ENCODE measurements at places on chromosomes 3 and 15.
A peak's percentile ranks its signal among the peaks of the same experiment; 100 is the strongest.

DNA sequence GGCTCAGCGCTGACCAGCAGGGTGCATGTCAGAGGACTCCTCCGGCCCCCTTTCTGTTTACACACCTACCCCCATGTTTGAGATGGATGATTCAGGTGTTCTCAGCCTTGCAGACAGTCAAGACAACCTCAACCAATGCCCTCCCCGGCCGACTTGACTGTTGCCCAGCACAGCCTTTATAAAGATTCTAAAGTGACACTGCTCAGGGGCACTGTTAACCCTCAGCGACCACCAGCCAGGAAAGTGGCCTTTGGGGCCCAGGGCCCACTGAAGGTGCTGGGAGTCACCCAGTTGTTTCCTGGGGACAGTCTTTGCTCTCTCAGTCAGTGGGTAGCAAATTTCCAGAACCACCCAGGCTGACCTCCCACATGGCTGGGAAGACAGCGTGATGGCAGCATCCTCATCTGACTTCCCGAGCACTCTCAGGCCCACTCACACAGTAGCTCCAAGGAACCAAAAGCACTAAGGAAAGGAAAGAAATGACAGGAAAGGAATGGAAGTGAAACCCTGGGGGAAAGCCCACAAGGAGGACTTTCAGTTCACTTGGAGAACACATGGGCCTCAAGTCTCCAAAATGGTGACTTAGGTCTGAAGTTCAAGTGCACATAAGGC, 128.4 kb downstream of the ASB7 start:
- DNase-seq, result no peak

DNA sequence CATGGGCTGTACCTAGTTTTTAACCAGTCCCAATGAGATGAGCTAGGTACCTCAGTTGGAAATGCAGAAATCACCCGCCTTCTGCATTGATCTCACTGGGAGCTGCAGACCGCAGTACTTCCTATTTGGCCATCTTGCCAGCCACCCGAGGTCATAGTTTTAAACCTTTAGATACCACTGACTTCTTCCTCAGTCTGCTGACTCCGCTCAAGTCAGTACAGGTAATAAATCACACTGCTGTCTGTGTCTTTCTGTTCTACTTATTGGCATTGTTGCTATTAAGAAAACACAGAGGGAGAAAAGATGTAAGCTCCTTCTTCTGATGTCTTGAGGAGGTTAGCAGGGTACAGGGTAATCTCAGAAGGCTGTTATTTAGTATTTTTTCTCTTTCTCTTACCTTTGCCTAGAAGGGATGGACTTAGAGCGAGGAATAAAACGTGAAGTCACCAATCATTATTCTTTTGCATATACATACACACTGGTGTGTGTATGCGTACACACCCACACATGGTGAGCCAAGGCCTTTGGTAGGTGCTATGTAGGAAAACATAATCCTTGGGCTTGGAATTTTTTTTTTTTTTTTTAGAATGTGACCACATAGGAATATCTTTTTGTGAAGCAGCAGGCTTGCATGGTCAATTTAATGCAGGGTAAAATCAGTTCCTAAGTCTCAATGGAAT, 197.2 kb downstream of the EDEM1 start:
- no peak for DNase-seq

GRCh38 chr15:45641374-45641781, 6.5 kb downstream of the SQOR start:
- peak; percentile 74 for DNase-seq

GRCh38 chr3:141663993-141664392, 74.1 kb upstream of the RNF7 start:
- no peak for DNase-seq

- DNase-seq, result no peak
Measured at GRCh38 chr15:98567951-98568350, 80.4 kb upstream of the IGF1R start.

GRCh38 chr15:71595846-71596553, 214.4 kb upstream of the NR2E3 start:
- no peak for DNase-seq

DNA sequence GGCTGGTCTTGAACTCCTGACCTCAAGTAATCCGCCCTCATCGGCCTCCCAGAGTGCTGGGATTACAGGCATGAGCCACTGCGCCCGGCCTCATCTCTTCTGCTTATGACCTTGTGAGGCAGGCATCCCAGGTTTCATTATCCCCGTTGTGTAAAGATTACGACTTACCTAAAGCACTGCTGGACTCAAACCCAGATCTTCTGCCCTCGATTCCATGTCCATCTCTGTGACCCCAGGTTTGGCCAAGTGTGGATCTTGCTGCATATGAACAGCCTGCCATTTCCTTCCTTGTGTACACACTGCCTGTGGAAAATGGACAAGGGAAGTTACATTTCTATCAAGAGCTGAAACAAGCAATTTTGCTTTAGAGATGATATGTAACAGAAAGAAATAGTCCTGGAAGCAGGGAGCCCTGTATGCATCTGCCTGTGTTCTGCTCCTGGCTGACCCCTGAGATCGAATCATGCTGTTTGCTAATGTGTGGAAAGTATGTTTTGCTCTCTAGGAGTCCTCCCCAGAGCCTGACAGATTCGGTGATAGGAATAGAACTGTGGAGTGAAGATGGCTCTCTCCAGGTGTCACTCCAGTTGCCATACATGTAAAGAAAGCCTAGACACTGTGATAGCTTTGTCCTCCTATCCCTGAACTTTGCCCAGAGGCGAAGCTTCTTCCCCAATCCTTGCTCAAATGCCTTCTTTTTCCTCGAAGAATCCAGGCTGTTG, 11.8 kb upstream of the LIPC start:
- DNase-seq, result no peak

DNA sequence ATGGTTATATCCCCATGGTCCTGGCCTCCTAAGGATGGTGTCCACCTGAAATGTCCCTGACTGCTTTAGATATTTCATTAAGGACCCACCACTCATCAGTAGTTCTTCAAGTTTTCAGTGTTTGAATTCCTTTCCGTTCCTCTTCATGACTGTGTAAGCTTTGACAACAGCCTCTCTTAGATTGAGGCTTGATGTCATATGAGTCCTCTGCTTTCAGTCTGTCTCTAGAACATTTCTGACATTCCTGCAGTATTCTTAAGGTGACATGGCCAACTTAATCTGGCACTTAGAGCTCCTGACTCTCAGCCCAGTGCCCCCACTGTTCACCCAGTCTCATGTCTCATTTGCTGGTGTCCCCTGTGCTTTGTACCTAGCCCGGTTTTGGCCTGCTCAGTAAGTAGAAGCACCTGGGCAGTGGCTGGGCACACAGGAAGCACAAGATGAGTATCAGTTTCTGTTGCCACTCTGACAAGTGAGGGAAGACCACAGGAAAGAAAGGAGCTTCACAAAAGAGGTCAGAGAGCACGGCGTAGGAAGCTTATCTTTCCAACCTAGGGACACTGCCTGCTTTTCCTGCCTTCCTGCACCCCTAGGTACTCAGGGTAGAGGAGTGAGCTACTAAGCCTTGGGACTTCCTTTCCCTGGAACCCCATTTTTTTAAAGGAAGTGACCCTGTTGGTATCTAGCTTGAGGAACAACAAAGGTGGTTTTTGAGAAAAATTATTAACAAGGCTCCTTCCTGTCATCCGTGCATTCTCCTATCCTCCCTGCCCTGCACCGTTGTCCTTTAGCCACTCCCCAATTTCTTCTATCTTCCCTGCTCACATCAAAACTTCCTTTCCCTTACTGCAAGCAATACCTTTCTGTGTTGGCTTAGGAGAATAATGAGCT, 103.1 kb downstream of the KLHL25 start:
- DNase-seq, result no peak

DNA sequence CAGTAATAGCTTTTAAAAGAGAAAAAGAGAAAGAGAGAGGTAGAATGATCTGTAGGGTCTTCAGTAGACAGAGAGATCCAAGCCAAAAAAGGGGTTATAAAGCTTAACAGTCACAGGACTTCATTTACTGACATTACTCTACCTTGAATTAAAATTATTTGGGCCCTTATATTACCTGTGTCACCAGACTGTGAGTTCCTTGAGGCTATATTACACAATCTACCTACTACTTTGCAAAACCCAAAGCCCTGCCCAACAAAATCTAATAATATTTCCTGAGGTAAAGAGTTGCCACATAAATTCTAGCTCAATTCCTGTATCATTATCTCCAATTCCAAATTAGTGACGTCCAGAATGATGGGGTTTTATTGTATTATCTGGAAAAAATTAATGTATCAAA, 1.9 kb downstream of the UBR1 start:
- DNase-seq, result no peak

DNA sequence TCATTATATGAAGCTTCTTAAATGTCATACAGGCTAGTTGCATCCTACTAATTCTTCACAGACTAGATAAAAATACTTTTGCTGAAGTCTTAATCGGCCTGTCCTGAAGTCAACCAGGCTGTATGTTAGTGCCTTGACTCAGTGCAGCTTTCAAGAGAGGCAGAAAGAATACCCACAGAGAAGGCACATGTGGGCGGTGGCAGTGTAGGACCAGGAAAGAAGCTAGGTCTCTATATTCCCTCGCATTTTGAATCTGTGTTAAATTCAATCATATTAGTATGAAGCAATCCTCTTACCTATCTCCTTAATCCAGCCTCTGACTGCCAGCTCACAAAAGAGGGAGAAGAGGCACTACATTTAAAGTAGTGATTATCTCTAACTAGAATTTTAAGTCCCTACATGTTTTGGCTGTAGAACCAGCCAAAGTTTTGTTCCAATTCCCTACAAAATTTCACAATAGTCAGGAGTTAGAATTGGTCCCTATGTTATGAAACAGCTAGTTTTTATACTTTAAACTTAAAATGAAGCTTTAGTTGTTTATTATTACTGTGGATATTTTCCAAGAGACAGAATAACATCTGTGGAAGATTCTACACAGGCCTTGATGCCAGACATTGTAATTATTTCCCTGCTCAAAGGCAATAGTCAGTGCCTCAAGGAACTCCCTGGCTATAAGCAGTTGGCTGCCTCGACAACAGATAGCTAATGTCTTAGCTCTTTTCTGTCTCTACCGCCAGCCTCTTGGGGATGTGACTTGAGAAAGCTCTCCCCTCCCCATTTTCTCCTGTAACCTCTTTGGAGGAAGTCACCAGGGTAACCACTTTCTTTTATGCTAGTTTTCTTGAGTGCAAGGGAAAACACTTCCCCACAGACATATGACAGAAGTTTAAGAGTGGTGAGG, 31.9 kb downstream of the CRTC3 start:
- peak; percentile 38 for DNase-seq

- DNase-seq, result no peak
Measured at GRCh38 chr3:14480207-14481017, 59.7 kb downstream of the GRIP2 start.

DNA sequence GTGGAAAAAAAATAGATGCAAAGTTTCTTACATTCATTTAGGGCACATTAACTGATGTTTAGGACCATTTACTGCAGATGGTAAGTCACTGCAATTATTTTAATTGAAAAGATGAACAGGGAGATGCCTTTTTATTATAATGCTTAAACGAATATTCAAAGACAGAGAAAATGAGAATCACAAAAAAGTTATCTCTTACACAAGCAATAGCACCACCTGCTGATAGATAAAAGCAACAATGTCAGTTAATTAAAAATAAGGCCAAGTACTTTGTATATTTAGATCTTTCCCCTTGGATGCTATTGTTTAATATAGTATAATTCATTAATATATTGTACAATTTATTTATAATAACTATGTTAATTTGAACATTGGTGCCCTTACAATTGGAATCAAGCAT, 55.9 kb downstream of the IFT80 start:
- peak; percentile 61 for DNase-seq

DNA sequence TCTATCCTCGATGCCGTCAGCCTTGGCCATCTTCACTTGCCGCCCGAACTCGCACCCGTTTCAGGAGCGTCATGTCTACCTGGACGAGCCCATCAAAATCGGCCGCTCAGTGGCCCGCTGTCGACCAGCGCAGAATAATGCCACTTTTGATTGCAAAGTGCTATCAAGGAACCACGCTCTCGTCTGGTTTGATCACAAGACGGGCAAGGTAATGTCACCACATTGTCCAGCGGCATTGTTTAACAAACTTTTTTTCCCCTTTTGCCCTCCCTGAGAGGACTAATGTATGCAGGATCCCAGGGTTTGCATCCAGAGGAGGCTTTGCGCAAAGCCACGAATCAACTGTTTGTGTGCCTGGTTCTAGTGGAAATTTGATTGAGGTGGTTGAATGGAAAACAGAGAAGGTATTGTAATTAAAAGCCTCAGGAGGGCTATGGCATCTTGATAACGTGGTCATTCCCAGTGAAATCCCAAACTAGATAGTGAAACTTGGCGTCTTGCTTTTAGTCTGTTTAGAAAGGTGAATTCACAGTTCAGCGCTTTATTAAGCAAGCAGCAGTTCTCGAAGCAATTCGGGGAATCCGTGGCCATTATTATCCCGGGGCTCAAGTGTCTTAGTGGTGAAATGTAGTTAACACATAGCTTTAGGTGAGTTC, 1.7 kb downstream of the SLMAP start:
- no peak for DNase-seq

DNA sequence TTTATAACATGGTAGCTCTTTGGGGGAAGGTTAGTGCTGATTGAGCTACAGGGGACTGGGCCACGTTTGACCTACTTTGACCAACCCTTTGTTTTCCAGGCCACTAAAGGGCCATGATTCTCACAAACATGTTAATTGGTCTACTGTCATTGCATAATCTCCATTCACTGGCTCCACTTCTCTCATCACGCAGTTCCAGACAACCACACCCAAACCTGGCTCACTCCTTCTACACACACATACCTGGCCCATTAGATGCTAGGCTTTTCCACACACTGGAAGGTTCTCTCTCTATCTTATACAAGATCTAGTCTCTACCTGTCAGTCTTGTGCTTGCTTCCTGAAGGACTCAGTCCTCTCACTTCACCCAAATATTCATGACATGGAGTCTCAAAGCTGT, 15.9 kb downstream of the TGM5 start:
- no peak for DNase-seq

DNA sequence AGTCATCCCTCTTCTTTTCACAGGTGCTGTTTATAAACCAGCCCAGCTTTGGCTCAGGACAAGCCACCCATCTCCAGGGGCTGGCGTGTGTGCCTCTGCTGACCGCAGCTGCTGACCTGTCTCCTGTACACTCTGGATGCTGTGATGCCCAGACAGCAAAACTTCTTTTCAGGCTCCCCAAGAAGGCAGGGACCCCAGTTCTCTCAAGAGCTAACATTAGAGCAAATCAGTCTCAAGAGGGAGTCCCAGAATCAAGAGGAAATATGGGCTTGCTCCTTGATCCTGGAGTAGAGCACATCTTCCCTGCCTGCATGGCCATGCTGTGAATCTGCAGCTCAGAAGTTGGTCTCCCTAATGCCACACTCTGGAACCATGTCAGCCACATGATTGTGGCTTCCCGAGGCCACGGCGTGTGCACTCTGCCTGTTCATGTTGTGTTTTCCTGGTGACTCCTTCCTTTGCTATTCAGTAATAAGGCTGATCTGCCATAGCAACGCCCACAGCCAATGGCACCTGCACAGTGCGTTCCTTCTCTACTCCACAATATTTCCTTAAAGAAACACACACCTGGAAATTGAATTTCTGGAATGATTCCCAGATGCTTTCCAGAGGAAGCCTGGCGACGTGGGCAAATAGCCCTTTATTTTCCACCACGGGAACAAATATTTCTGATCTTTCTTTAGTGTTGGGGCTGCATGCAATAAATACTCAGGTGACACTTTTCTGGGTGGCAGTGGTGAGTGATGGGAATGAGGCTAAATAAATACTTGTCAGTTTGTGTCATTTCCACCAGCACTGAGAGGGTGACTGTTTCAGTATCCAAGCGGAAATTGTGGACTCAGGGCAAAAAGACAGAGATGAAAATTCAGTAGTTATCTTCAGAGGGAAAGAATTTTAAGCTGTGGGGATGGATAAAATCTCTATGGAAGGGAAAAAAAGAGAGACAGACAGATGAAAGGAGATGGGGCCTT, 21.9 kb upstream of the THSD4 start:
- DNase-seq, result no peak
